IPS DF 6.9 (cell line): ENCODE measurements at places on chromosomes 6 and 20.

DNA sequence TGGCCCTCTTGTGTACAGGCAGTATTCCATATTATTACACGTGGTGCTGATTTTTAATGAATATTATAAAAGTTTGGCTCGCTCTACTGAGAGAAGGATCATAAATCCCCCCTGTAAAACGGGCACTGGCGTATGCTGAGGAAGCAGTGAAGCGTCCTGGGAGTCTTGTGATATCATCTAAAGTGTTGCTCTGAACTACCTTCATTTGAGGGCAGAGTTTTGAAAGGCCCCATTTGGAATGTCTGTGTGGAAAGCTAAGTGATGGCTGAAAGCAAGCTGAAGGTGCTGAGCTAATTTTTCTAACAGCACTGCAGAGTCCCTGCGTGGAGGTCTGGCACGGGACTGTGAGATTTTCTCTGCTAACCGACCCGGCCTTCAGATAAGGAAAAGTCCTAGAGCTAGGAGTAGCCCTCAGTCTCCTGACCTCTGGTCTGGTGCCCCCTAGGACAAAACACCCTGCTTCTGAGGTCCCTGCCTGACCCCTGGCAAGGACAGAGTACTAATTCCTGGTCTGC, 1.3 kb upstream of the BACH2 start:
- no peak for DNase-seq

DNA sequence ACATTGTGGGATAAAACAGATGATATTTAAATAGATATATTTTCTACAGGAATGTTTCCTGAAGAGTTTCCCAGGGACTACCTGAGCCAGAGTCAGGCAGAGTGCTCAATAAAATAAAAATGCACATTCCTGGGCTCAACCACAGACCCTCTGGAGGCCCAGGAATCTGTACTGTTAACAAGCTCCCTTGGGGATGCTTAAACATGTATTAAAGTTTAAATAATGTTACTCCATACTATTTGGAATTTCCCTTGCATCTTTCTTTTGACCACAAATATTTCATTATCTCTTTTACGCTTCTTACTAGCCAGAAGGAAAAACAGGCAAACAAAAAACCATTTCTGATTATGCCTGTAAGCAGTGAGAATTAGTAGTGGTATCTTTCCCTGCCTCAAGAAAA, 42.3 kb downstream of the GPR63 start:
- no peak for DNase-seq

DNA sequence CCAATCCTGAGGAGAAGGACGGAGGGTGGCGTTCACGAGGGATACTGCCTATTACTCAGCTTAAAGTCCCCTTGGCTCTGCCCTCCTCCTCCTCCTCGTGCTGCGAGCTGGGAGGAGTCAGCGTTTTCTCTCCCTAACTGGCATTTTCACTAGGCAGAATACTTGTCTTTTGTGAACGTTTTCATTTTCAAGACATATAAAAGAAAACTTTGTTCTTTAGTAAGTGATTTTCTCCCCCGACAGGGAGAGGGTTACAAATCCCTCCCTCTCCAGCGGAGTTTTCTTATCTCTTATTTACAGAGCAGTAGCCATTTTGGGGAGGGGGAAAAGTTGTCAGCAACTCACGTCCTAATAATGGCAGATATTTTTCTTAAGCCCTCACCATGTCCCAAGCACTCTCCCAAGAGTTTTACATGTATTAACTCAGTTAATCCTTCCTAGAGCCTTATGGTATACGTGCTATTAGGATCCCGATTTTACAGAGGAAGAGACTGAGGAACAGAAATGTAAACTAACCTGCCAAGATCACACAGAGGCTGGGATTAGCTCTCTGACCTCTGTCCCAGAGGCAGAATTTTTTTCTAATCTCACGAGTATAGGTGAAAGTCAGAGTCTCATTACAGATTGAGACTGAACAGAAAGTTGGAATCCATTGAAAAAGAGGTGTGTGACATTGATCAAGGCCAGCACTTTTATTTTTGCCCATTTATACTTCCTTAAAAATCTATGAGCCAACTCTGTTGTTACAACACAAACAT, 30.0 kb upstream of the ZNF217 start:
- DNase-seq, result no peak

DNA sequence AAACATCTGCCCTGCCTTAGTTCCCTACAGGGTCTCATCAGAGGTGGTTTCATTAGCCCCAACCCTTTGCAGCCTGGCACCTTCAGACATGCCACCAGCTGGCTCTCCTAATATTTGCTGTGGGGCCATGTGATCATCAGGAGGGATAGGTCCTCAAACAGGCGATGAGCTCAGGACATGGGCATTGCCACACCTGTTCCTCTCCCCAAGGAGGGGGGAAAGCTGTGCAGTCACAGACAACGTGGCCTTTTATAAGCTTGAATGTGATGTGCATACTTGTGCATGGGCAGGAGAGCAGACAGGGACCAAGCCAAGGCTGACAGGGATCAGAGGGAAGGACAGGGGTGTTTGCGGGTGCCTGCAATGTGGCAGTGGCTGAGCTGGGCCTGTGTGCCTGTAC, 78.8 kb upstream of the ZNFX1 start:
- no peak for DNase-seq

DNA sequence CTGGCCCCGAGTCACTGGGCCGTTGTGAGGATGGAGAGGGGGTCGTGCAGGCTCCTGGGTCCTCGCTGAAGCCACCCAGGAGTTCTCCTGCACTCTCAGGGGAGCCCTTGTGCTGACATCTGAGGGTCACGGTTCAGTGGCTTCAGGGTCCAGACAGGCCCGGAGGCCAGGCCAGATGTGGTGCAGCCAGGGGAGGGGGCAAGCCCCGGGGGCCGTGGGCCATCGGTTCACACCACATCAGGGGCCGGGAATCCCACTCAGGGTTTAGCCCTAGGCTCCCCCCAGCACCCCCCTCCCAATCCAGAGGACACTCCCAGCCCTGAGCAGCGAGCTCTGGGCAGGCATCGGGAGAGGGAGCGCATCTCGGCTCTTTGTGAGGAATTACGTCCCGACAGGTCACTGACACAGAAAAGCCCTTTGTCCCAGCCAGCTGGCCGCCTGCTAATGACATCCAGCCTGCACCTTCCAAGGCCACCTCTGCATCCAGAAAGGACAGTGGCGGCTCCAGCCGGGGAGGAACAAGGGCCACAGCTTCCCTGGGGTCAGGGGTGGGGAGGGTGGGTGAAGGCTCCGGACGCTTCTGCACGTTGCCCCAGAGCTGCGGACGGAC, 6.4 kb upstream of the CHRNA4 start:
- DNase-seq, result no peak

DNA sequence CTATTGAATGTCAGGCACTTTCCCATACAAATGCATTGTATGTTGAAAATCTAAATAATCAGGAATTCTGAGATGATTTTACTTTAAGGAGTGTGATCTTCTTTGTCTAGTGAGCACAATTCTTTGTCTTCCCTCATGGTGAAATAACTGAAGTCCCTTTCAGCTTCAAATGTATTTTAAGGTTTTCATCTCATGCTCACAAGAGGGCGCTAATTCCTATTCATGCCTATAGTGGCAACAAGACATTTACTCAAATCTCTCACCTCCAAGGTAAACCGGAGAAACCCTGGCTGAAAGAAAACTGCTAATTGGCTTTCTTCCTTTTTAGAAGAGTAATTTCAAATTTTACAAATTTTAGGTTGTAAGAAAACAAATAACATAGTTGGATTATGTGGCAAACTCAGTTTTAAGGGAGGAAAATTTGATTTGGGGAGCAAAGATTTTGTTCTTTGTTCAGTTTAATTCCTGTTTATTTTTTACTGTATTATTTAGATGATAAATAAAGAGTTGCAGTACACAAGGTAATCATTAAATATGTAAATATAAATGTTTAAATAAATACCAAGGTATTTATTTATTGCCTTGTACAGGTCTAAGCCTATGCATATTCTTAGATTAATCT, 69.1 kb downstream of the SLC35F1 start:
- DNase-seq, result peak; percentile 35

DNA sequence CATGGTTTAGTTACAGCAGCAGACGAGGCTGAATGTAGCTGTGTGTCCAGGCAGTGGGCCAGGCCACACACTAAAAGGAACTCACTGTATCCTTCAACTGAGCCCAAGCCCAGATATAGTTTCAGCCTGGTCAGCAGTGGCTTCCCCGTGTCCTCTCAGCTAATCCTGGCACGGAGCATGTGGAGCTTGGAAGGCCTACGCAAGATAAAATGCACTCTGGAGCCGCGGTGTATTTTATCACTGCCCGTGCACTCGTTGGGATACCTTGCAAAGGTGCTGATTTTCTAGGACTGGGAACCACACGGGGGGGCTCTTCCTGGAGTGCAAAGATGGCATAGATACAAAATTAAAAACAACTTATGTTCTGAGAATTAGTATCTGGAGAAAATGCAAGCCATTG, 48.4 kb upstream of the IYD start:
- no peak for DNase-seq

- no peak for DNase-seq
These were observed 99.9 kb downstream of the CDH26 start for GRCh38 chr20:60057866-60058807.

GRCh38 chr6:29956518-29956917, 14.2 kb downstream of the HLA-A start:
- no peak for DNase-seq

- DNase-seq, result no peak
These were observed 110.7 kb downstream of the CHD6 start for GRCh38 chr20:41507436-41507835.

- no peak for DNase-seq
These were observed 273.9 kb upstream of the THEMIS start for GRCh38 chr6:128174724-128175123.

DNA sequence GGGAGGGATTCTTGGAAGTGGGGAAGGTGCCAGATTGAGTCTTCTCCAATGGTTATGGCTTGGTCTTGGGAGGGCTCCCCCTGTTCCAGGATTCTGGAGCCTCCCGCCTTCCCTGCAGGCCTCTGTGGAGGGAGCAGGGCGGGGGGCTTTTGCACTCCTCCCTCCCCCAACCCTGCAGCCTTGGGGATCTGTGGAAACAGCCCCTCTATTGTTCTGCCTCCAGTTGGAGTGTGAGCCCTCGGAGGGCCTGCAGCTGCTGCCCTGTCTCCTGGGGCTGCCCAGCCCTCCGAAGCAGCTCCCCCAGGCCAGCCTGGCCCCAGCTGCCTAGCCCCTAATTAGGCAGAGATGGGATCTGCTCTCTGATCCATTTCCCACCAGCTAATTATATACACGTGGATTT, 14.7 kb downstream of the FAM110A start:
- DNase-seq, result no peak

DNA sequence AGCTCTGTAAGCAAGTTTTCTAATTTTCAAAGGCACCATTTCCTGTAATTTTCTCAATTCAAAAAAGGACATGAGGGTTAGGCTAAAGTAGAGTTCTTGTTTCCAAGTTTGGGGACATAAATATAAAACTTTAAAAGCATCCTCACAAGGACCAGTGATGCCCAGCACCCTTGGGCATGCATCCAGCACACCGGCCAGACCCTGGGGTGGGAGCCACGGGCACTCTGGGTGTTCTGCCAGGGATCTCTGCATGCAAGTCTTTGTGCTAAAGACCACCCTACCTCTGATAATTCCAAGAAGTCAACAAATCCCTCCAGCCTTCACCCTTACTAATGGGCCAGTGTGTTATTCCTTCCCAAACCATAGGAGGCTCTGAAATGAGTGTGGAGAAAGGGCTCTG, 46.5 kb downstream of the PLCG1 start:
- DNase-seq, result no peak

DNA sequence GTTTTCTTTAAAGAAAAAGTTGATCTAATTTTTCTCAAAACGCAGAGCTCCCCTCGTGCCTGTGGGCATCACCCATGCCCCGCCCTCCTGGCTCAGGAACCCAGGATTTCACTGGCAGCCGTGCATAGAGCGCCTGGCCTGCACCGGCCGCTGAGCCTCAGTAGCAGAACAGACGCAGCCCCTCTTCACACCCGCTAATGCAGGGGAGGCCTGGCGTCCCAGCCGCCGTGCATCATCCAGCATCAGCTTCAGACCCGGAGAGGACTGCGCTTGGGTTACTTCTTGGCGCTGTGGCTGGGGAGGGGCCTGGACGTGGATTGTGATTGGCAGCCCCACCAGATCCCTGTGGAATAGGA, 18.1 kb downstream of the RBM38 start:
- DNase-seq, result no peak

DNA sequence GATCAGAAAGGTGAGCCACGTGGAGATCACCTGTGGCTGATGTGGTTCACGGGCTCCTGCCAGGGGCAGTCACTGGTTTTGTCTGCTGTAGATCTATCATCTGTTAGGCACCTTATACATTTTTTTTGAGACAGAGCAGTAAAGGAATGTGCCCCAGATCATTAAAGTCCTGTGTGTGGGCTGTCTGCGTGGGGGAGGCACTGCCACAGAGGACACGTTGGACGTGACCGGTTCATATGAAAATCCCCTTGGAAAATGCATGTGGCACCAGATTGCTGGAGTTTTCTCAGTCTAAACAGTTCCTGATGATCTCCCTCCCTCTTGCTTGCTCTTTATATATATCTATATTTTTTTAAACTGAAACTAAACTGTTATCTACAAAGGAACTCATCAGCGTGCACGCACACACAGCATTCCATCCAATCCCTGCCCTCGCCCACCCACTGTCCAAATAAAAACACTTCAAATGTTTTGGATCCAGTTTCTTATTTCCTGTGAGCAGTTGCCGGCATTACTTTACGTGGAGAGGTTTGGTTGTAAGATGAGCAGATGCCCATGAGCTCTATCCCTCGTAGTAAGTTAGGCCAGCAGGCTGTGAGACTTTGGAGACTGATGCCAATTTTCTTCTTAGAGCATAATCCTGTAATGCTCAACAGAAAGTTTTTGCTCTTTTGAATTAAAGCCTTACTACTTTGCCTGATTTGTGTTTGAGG, 161.6 kb upstream of the EXOC2 start:
- no peak for DNase-seq

GRCh38 chr6:39843305-39844020, 51.3 kb downstream of the DAAM2 start:
- DNase-seq, result no peak

- no peak for DNase-seq
These were observed 83.9 kb upstream of the GPR6 start for GRCh38 chr6:109894181-109894580.

GRCh38 chr20:37944456-37944981, 41.6 kb downstream of the VSTM2L start:
- DNase-seq, result no peak

- DNase-seq, result no peak
These were observed 4.9 kb upstream of the DLL1 start for GRCh38 chr6:170295510-170296422.

DNA sequence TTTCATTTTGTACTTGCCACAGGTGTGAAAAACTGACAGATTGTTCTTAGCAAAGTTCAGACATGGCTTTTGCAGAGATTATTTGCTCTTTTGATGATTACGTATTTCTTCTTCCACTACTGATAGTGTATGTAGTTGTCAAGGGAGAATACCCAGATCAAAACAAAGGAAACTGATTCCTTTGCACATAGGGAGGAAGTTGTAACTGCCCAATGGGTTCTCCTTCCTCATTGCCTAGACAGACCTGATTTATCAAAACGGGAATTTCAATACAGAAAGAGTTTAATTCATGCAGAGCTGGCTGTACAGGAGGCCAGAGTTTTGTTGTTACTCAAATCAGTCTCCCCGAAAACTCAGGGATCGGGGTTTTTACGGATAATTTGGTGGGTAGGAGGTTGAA, 214.7 kb downstream of the BCAS1 start:
- no peak for DNase-seq

- no peak for DNase-seq
These were observed 10.8 kb upstream of the EEF1E1 start for GRCh38 chr6:8113131-8113654.

- no peak for DNase-seq
These were observed 70.0 kb downstream of the CEBPB start for GRCh38 chr20:50260479-50261221.
